Stimulated activated CD4-positive, alpha-beta T cell treated with anti-CD3 and anti-CD28 coated beads, Interleukin-1b, Interleukin-23, amount 100 ng/mL, for 24 hours (primary cell): ENCODE measurements at places on chromosomes 2 and 18.

- no peak for DNase-seq
Measured at GRCh38 chr2:64732146-64732545, 78.4 kb upstream of the SERTAD2 start.

GRCh38 chr2:180979749-180980105, 678 bp upstream of the UBE2E3 start:
- DNase-seq, result no peak

DNA sequence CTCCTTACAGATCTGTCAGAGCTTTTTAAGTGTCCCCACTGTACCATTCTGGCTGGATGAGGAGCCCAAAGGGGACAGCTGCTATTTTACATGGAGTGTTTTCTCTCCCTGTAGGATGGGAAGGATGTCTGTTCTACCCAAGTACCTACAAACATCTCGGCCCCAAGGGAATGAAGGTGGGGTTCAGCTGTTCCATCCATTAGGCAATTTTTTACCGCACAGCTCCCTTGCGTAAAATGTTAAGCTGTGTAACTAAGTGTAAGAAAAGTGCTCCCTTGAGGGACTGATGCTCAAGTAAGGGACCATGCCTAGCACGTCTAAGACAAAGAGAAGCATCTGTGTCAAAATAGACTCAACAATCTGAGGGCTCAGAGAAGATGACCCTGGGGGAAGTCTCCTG, 180.3 kb downstream of the MYO5B start:
- no peak for DNase-seq

GRCh38 chr2:209936106-209936666, 66.3 kb upstream of the RPE start:
- DNase-seq, result no peak

DNA sequence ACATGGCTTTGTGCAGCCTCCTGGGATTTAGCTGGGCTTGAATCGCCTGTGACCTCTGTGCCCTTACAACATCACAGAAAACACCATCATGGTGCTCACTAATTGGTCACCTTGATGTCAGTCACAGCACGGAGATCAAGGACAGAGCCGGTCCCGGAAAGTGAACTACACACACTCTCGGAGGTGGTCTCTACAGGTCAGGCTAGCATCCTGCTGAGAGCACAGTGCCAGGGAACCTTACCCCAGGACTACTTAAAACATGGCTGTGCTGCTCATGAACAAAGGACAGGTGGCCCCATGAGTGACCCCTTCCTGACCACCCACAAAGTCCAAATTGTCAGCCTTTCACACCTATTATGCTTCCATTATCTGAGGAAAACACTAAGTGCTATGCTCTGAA, 1782.1 kb upstream of the CELF4 start:
- DNase-seq, result no peak

DNA sequence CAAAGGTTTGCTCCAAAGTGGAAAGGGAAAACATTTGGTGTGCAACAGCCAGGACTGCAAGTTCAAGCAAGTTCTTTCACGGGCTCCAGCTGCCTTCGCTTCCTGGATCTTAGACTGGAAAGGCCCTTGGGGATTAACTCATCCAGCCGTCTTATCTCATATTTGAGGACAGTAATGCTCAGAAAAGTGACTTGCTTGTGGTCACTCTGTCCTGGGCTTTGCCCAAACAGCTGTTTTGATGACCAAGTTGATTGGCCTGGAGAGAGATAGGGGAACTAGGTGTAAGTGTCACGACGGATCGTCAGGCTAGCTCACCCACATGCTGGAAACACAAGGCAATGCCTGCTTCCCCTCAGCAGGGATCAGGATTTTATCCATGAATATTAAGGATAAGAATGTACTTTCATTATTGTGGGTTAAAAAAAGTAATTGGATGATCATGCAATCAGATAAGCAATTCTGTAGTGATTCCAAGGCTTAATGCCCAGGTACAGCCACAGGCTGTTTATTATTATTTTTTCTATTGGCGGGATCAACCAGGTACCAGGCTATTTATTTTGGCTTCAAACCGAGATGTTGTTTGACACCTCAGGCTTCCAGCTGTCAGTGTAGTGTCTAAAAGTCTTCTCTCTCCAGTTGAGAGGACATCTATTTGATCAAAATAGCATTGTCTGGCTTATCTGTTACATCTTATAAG, 162.5 kb upstream of the EPAS1 start:
- DNase-seq, result no peak

DNA sequence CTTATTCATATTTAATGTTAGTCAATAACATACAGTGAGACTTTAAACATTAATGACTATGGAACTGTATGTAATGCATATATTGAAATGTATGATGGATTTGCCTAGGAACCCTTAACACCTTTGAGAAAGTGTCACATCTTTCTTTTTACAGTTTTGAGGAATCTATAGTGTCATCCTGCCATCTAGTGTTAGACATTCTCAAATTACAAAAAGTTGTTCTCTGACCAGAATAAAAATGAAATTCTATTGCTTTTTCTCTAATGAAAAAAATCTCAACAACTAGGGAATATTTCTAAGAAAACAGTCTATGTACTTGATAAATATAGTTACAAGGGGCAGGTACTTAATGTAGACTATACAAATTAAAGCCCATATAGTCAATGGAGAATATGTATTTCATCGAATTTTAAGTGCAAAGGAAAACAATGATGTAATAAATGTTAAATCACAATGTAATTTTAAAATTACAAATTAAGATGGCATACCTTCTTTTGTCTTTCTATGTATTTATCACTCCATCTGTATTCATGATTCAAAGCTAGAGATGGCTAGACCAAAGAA, 5.1 kb upstream of the CALCRL start:
- DNase-seq, result no peak

- no peak for DNase-seq
Measured at GRCh38 chr2:197677056-197677455, 1.7 kb upstream of the RFTN2 start.

DNA sequence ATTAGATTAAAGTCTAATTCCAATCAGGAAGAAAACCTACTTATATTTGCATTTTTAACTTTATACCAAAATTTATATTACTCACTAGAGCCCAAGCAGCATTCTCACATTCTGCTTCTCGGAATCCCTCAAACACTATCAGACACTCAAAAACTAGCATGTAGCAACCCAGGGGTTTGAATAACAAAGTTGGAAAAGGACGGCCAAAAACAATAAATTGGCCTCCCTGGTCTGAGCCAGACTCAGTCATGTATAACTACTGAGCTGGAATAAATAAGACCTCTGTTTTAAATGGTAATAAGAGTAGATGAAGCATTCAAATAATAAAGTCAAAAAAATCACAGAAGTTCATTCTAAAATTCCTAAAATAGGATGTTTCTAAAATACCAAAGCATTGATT, 290.9 kb downstream of the IRS1 start:
- no peak for DNase-seq
